Right hindlimb (tissue), 1 donor: ENCODE measurements at places on chromosomes 16 and 17.

DNA sequence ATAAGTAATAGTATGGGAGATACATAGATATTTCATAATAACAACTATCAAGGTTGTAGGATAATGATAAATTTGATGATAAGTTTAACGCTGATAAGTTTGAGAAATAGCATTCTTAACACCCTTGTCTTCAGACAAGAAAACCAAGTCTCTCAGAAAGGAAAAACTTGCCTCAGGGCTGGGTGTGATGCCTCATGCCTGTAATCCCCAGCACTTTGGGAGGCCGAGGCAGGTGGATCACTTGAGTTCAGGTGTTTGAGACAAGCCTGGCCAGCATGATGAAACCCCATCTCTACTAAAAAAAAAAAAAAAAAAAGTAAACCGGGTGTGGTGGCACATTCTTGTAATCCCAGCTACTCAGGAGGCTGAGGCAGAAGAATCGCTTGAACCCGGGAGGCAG lies 90.7 kb downstream of the SHISA9 start:
- DNase-seq: no peak

- no peak for DNase-seq
Measured at GRCh38 chr16:66961065-66961744, at the start of gene CES3. Gene CES3 (plus strand): TSS chr16:66961266. CDS start chr16:66961308, 42 bp downstream.

- no peak for DNase-seq
Measured at GRCh38 chr17:43543300-43543699, 2.8 kb downstream of the ETV4 start.

DNA sequence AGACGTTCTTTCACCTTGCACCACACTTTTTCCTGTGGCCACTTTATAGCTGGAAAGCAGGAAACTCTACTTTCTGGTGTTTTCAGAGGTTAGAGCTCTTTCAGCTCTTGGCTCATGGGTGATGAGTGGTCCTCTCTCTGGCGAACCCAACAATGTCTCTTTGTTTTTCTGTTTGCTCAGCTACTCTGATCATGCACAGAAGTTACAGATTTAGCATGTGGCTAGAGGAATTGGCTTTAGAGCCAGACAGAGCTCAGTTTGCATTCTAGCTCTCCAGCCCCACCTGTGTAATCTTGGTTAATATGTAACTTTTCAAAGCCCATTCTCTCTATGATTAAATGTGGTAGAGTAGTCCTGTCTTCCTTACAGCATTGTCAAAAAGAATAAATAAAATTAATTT lies 225.2 kb downstream of the HAPSTR1 start:
- no peak for DNase-seq

GRCh38 chr17:8360751-8361150 lies 15.8 kb downstream of the KRABD2 start:
- DNase-seq: no peak

DNA sequence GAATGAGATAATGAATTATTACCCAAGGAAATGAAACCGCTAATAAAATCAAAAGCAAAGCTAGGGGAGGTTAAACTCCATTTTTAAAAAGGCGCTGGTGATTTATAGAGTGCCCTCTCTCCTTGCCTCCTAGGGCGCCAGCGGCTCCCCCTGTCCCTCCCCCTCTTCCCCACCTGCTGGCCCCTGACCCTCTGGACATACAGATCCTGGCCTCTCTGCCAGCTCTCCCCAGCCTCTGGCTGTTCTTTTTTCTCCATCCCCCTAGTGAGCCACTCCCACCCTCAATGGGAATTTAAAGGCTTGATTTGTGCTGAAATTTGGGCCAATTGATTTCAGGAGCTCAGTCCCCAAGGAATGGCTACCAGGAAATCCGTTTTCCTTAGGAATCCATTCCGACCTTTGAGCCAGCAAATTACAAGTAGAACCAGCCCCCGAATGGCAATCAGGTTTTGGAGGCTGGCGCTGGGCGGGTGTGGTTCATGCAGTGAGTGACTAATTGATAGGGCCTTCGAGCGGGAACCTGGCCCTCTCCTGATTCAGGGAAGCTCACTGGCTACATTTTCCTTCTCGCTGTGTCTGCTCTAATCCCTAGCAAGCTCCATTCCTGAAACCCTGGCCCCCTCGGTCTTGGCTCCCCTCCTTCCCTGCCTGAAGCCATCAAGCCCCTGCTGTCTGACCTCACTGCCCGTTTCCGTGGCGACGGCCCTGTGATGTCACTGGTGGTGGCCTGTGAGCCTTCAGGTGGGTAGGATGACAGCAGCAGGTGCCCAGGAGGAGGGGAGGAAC lies 141.9 kb upstream of the SDK2 start:
- DNase-seq: no peak

DNA sequence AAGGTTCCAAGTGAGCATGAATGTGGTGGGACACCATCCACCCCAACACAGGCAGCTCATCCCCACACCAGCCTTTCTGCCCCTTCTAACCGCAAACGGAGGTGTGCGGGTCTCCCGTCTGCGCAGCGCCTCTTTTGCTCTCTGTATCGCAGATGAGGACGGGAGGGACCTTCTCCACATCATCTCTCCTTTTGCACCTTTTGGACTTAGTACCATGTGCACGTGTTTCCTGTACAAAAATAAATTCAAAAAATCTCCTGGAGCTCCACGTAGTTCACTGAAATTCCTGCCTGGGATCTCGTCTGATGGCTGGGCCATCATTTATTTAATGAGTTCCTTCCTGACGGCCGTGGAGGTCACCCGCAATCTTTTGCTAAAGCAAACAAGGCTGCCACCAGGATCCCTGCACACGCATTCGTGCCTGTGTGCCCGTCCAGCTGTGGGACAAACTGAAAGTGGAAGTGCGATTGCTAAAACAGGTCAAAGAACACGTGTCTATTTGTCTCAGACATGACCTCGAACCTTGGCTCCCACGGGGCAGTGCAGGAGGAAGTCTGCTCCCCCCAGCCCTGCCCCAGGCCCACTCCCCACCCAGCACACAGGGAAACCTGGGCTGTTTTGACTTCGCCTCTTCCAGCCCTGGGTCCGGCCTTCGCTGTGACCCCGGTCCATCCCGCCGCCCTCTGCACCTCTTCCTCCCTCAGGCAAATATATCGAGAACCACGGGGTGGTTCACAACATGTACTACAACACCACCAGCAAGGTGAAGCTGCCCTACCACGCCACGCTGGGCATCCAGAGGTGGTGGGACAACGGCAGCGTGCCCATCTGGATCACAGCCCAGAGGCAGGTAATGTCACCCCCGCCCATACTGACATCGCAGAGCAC lies 2.3 kb downstream of the ENPP7 start:
- DNase-seq: no peak

GRCh38 chr16:73605309-73605708 lies 557.4 kb upstream of the ZFHX3 start:
- no peak for DNase-seq

GRCh38 chr17:59199398-59199797 lies 10.4 kb upstream of the SMG8 start:
- DNase-seq: no peak

- no peak for DNase-seq
Measured at GRCh38 chr17:35932586-35932985, 2.0 kb upstream of the RDM1 start.

DNA sequence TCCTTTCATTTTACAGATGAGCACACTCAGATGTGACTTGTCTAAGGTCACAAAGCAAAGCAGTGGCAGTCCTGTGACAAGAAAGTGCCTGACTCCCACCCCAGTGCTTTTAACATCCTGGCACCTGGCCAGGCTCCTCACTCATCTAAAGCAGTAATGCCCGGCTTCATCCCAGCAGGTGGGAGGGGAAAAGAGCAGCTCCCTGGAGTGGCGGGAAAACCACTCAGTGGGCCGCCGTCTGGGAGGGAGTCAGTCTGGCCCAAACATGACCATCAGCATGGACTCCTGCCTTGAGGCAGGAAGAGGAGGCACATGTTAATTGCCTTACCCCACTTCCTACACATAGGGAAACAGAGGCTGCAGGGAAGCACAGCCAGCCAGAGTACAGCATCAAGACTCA lies 2.6 kb downstream of the PCGF2 start:
- DNase-seq: peak; percentile 27

- DNase-seq: no peak
Measured at GRCh38 chr17:80858301-80859001, 133.2 kb upstream of the CHMP6 start.

DNA sequence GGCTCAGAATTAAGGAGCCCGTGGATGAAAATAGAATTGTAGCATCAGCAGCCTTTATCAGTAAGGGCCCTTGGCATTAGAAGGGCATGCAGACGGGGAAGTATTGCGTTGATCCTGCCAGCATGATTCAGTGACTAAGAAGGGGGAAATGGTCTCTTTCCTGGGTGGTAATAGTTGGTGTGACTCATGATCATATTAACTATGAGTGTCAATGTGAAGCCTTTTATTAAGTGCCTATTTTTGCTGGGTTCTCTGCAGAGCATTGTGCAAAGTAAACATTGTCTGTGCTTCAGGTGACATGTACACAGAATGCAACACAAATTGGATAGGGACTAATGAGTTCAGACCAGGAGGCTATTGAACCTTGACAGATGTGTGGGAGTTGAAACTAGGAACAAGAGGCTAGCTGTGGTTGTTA lies 24.5 kb downstream of the RCVRN start:
- no peak for DNase-seq

DNA sequence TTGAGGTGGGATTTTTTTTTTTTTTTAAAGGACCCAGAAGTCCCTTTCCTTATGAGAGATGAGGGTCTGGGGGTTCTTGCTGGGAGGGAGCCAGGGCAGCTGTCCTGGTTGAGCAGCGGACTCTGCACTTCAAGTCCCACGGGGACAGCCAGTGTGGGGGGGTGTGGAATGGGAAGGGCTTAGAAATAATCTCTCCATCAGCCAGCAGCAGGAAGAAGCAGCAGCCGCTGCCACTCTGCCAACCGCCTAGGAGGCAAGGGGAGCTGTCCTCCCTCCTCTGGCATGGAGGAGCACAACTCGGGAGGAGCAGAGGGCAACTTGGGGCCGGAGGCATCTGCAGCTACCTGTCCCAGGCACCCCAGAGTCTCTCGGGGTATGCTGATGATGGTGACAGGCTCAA lies at the start of gene KCNG4:
TSS of gene KCNG4 (minus strand) at position 104 of the 400 bp plus-strand sequence. CDS start 2,527 bp downstream, outside the sequence.
- peak; percentile 48 for DNase-seq

DNA sequence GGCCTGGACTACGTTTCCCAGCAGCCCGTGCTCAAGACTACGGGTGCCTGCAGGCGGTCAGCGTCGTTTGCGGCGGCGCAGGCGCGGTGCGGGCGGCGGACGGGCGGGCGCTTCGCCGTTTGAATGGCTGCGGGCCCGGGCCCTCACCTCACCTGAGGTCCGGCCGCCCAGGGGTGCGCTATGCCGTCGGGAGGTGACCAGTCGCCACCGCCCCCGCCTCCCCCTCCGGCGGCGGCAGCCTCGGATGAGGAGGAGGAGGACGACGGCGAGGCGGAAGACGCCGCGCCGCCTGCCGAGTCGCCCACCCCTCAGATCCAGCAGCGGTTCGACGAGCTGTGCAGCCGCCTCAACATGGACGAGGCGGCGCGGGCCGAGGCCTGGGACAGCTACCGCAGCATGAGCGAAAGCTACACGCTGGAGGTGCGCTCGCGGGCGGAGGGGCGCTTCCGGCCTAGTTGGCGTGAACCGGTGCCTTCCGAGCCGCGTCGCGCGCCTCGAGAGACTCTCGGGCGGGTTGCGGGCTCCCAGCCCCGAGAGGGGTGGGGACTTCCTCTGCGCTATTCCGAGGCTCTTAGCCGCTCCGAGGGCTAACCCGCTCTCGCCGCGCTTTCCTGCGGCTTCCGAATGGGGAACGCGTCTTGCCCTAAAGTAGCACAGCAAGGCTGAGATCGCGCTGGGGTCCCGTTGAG lies at the start of gene RBL2:
TSS of gene RBL2 (plus strand) at position 95 of the 689 bp plus-strand sequence. CDS start at position 181, 86 bp downstream.
- DNase-seq: peak; percentile 90

DNA sequence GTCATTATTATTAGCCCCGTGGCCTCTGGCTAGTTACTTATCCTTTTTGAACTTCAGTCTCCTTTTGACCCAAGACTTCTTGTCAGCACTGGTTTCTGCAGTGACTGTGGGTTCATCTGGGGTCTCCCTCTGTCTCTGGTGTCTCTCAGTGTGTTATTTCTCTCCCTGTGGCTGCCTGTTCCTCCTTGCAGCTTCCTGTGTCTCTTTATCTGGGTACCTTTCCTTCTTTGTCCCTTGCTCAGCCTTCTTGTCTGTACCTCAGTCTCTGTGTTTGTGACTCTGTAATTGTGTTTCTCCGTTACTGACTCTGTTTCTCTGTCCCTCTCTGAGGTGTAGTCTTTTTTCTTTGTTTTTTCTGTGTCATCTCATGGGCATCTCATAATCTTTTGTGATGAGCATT lies 102.6 kb upstream of the CDH11 start:
- DNase-seq: no peak

DNA sequence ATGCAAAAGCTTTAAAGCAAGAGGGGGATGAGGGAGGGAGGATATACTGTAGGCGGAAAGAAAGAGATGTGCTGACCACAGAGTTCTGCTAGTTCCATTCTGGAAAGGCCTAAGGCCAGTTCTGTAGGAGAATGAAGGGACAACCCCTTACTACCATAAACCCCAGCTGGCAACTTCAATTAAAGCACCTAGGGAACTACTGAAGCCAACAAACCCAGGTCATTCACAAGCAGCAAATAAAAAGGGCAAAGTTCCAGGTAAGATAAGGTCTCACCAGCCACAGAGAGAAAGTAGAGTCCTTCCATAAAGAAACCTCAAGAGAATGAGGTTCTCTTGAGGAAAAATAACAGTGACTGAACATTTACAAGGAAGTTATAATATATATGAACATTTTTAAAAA lies 12.8 kb downstream of the TERF2 start:
- DNase-seq: no peak

- DNase-seq: no peak
Measured at GRCh38 chr16:73022534-73022933, 25.4 kb downstream of the ZFHX3 start.

DNA sequence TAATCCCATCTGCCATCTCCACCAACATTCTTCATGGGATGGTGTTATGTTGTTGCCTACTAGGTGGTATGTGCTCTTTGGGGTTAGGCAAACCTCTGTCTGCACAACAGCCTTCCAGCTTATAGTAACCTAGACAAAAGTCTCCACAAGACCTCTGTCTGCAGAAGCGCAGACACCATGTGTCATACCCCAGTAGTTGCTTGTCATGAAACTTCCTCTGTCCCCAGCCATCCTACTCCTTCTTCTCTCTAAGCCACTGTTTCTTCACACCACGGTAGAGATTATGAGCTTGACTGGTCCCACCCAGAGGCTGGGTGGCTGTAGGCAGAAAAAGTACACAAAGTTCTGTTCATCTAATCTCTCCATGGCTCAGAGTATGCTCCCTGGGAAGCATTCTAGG lies 100.3 kb downstream of the MAF start:
- no peak for DNase-seq

DNA sequence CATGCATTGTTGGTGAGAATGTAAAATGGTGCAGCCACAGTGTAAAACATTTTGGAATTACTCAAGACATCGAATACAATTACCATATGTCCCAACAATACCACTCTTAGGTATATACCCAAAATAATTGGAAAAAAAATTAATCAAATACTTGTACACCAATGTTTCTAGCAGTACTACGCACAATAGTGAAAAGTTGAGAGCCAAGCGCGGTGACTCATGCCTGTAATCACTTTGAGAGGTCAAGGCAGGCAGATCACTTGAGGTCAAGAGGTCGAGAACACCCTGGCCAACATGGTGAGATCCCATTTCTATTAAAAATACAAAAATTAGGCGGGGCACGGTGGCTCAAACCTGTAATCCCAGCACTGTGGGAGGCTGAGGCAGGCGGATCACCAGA lies 3.5 kb upstream of the MEIOC start:
- DNase-seq: no peak
